ENCODE measurements at places on chromosomes 2 and 18.

DNA sequence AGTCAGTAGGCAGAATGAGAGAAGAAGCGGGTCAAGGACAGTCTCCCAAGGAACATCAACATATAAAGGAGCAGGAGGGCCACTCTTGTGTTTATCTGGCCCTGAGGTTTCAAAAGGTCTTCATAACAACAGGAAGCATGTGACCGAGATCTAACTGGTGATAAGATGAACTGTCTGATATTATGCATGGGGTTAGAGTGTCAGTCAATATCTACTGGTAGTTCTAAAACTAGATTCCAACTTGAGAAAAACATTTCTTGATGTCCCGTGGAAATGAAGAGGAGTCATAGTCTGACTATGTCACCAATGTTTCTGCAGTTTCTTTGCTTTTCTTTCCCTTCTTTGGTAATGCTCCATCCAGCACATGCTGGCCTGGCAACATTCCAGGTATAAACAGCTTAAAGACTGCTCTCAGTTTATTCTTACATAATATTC lies 77.5 kb upstream of the ITPRID2 start:
- no peak for DNase-seq

DNA sequence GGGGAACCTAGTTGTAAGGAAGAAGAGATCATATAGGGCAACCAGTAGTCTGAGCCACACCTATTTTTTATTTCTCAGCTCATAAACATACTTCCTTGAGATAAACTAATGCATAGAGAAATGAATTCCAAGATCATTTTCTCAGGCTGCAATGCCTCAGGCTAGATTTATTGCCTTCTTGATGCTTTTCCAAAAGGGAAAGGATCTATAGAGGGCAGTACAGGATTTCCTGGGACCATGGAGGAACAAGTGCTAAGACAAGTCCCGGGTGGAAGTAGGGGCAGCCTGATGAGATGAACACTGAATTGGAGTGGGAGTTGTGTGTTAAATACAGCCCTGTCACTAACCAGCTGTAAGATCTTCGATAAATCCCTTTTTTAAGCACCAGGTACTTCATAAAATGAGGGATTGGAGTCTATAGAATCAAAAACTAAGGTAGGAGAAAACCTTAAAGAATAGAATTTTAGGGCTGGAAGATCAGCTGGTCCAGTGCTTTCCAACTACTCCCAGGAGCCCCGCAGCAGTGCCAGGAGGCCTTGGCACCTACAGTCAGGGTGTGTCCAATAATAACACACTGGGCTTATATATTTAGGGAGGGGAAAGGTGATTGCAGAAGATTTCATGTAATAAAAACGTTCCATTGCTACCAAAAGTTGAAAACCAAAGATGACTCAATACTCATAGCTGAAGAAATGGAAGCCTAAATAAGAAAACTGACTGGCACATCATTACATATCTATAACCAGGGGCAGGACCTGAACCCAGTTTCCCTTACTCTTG lies 58.1 kb downstream of the SERTAD2 start:
- DNase-seq, result no peak

DNA sequence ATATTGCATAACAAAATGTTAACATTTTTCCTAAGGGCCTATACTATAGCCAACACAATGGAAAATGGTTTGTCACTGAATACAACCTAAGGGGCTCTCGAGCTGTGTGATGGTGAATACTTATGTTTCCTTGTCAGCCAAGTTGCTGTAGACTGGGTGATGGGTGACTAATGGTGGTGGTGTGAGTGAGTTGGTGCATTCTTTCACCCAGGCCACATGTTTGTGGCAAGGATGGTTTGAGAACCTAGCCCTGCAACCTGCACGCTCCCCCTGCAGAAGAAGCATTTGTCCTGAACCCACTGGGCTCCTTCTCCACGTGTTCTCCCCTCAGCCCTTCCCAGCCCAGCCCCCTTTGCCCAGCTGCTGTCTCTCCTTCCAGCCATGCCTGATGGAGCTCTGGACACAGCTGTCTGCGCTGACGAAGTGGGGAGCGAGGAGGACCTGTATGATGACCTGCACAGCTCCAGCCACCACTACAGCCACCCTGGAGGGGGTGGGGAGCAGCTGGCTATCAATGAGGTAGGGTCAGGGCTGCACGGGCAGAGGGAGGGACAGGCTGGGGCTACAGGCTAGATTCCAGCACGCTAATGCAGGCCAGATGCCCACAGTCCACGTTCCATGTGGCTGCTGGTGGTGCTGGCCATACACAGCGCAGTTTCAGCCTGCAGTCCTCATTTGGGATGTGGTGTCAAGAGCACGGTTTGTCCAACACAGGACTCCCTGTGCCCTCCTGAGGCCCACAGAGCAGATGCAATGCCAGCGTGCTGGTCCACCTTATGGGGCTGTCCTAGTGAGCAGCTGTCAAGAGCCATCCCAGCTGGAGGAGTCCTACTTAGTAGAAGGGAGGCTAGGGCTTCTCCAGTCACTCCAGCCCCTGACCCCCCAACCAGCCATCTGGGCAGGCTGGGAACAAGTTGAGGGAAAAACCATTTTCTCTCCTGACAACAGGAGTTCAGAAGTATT lies 65.4 kb downstream of the FAM168B start:
- no peak for DNase-seq

DNA sequence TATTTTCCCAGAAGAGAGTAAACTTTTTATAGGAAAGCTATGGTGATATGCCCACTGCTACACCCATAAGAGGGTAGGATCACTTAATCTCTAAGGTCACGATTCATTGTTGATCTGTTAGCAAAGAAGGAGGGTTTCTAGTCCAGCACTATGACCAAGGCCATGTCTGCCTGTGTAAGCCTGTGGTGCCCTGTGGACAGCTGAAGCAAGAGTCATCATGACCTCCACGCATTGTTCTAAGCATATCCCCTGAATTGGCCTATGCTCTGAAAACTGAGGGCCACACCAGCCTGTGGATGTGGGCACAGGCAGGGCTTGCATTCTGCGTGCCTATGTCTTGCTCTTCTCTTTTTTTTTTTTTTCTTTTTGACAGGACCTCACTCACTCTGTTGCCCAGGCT lies 89.8 kb upstream of the SMIM21 start:
- DNase-seq, result no peak

DNA sequence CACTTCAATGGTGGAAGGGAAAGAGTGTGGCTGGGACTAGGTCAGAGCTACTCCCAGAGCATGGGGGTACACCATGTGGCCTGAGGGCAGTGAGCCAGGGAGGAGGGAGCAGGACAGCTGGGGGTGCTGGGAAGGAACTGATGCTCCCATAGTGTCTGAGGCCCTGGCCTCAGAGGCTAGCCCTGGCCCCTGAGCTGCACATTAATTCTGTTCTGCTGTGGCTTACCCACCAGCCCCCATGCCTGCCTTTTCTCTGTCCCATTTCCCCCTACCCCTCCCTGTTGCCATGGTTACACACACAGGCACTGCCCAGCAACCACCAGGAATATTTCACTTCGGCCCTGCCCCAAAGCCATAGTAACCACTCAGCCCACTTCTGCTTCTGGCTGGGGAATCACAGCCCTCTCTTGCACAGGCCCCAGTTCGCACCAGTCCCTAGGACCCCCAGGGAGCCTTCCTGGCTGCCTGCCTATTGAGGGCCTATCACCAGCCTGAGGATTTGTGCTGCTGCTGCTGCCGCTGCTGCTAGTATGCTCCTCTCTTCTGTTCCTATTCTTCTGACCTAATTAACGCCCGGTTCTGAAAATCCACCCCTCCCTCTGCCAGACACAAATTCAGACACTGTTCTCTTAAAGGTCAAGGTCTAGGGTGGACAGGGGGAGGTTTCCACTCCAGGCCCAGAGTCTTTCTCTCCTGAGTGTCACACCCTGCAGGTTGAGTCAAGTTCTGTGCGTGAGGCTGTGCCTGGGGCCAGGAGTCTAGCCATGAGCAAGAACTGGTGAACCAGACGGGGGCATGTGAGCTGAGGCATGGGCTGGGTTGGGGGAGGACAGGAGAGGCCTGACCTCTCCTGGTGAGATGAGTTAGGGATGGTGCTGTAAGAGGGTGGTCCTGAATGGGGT lies 87.1 kb upstream of the MCFD2 start:
- no peak for DNase-seq

GRCh38 chr2:160394153-160394552 lies 99.5 kb downstream of the RBMS1 start:
- no peak for DNase-seq

- no peak for DNase-seq
These were observed 79.9 kb downstream of the SEPTIN10 start for GRCh38 chr2:109533823-109534222.

- no peak for DNase-seq
These were observed 130.6 kb downstream of the COL6A3 start for GRCh38 chr2:237283131-237283928.

DNA sequence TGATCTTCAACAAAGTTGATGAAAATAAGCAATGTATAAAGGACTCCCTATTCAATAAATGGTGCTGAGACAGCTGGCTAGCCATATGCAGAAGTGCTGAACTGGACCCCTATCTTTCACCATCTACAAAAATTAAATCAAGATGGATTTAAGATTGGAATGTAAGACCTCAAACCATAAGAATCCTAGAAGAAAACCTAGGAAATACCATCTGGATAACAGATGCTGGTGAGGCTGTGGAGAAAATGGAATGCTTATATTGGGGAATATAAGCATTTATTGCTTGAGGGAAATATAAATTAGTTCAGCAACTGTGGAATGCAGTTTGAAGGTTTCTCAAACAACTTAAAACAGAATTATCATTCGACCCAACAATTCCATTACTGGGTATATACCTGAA lies 89.6 kb downstream of the GCA start:
- no peak for DNase-seq

All from heart left ventricle (tissue), 16 donors.